Stimulated activated CD4-positive, alpha-beta T cell treated with anti-CD3 and anti-CD28 coated beads, Interleukin-2, amount 100 ng/mL, for 4 hours (primary cell): ENCODE measurements at places on chromosomes 1 and 21.

DNA sequence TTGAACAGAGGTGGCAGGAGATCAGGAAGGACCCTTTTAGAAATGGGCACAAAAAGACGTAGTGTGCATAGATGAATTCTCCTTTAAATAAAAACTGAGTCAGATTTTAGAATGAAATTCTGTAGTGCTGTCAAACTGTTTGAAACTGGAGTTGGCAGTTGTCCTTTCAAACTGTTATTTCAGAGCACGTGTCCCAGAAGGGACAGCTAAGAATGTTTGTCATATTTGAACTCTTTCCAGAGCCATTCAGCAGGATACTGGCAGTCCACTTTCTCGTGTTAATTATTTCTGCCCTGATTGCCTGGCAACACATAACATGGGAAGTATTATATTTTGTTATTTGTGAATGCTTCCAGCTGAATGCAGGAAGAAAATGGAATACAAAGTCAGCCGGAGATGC lies 212.3 kb upstream of the DPYD start:
- no peak for DNase-seq

DNA sequence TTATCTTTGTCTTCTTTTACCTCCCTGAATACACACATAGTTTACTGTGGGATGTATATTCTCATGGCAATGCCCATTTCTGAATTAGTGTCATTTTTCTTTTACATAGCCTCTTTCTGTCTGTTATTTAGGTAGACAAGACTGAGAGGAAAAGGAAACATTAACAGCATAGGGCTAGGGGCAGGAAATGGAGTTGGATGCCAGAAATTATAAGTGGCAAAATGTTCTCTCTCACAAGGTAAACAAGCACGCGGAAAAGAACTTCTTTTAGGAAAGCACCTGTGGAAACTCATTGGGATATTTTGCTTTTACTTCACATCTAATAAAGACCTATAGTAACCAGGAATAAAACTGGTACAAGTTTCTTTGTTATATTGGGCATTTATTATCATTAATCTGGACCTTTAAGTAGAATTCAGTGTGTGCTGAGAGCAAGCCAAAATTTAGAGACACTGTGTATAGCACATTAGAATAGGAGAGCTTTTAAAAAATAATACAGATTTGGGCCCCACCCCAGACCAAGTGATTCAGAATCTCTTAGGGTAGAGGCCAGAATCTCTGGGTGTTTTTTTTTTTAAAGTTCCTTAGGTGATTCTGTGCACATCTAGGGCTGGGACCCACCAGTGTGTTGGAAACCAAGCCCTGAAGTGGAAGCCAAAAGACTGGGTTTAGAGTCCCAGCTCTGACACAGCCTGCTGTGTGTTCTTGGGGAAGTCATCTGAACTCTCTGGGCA lies 32.7 kb downstream of the S100A10 start:
- no peak for DNase-seq

GRCh38 chr1:75345538-75346292 lies 211.5 kb downstream of the LHX8 start:
- no peak for DNase-seq

GRCh38 chr1:2477309-2477708 lies 1.2 kb downstream of the PLCH2 start:
- DNase-seq: no peak

DNA sequence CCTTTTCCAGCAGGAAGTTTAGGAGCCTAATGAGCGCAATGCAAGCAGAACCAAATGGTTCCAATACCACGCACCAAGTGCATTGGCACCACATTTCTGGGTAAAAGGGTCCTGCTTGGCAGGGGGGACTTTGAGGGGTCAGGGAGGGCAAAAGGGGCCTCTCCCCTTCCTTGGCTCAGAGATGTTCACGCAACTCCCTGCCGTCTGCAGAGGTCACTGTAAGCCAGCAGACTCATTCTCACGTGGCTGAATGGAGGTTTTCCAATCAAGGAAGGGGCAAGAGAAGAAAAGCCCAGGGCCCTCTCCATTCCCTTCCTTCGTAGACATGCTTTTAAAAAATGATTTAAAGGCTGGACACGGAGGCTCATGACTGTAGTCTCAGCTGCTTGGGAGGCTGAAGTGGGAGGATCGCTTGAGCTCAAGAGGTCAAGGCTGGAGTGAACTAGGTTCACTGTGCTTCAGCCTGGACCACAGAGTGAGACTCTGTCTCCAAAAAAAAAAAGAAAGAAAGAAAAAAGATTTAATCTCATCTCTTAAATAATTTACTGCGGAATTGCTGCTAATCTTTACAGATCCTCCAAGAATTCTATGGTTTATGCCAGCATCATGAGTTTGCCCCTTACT lies 80.3 kb downstream of the RUNX3 start:
- no peak for DNase-seq

DNA sequence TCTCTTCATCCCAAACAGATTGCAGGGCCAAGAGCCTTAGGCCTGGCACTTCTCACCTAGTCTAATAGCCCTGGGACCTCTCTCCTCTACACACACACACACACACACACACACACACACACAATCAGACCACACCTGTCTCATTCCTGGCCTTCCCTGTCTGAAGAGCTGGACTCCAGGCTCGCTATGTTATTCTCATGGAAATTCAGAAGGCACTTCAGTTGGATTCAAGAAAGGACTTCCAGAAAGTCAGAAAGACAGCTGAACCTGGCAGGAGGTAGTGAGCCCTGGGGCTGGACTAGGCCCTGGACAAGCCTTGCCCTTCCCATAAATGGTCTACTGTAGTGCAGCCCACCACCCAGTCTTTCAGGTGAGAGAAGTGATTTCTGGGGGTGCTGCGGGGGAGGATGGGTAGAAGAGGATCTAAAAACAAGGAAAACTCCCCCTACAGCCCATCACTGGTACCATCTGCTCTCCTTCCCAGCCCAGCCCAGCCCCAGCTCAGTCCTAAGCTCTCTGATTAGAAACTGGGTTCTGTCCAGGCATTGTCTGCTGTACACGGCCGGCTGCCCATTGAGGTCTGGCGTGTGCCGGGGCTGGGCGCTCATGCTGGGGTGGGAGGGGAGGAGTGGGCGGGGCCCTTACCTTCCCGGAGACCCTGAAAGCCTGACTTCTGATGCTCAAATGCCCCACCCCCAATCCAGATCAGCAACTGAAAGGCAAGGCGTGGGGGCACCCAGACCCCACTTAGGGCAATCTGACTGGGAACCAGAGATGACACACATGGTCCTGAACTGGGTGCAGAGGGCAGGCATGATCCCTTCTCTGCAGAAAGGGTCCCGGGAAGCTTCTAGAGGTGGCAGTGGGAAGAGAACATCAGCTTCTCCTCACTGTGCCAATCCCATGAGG lies 2.5 kb downstream of the KIF21B start:
- DNase-seq: no peak

- DNase-seq: no peak
These were observed 626 bp upstream of the HLCS start for GRCh38 chr21:36966821-36967768.

DNA sequence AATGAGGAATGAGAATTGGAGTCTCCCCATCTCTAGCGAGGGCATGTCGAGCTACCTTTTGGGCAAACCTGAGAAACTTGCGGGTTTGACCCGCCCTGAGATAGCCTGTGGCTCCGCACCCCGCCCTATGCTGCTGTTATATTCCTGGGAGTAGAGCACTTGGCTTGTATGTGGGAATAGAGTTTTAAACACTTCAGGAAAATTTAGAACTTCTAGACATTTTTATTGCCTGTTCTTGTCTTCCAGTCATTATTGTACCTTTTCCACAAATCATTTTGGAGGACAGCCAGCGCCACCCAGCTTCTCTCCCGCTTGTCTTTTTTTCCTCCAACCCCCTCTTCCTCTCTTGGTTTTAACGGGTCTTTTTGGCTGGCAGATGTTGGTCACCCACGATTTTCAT lies 738 bp downstream of the GNPAT start:
- no peak for DNase-seq

- DNase-seq: no peak
These were observed 3.0 kb downstream of the FBLIM1 start for GRCh38 chr1:15761366-15762128.

- no peak for DNase-seq
These were observed 61.9 kb upstream of the KRTAP11-1 start for GRCh38 chr21:30943243-30943642.

DNA sequence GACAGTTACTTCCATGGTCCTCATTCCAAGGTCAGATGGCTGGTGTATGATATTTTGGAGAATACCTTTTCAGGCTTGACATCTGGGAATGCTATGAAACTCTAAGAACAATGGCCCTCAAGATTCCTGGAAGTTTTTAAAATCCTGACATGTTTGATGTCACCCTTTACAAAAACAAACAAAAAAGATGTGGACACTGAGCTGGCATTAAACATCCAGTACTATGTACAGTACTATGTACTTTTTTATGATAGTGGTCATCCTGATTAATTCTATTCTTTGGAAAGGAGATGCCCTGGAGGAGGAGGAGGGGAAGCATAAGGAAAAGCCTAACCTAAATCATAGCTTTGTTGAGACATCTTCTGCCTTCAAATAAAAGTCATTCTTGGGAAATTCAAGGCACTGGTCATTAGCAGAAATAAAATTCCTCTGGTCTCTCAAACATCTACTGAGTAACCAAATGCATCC lies 235.4 kb downstream of the HMCN1 start:
- DNase-seq: no peak

GRCh38 chr1:202201971-202202370 lies 8.4 kb downstream of the LGR6 start:
- DNase-seq: no peak

GRCh38 chr1:153389401-153389800 lies 1.5 kb downstream of the S100A8 start:
- DNase-seq: no peak

DNA sequence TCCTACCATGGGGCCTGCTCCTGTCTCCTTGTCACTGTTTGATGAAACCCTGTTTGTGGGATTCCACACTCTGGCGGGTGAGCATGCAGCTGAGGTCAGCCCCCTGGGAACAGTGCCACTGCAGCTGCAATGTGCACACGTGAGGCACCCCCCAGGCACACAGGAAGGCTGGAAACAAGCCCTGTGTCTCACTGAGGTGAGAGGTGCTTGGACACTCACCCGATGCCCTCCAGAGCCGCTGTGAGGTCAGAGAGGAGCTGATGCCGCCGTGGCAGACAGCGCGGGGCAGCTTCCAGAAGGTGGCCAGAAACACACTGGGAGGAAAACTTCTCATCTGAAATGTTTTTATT lies 49.7 kb downstream of the SLX9 start:
- DNase-seq: no peak

DNA sequence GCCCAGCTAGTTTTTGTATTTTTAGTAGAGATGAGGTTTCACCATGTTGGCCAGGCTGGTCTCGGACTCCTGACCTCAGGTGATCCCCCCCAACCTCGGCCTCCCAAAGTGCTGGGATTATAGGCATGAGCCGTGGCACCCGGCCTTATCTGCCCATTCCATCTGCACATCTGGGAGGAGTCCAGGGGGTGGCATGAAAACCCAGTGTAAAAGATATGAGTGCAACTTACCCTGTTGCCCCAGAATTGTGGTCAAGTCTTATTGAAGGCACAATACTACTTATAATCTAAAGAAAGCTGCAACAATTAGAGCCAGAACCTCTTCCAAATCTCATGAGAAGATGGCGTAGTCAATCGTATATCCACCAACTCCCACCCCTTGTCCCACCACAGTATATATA lies 18.4 kb downstream of the CTXND2 start:
- no peak for DNase-seq

DNA sequence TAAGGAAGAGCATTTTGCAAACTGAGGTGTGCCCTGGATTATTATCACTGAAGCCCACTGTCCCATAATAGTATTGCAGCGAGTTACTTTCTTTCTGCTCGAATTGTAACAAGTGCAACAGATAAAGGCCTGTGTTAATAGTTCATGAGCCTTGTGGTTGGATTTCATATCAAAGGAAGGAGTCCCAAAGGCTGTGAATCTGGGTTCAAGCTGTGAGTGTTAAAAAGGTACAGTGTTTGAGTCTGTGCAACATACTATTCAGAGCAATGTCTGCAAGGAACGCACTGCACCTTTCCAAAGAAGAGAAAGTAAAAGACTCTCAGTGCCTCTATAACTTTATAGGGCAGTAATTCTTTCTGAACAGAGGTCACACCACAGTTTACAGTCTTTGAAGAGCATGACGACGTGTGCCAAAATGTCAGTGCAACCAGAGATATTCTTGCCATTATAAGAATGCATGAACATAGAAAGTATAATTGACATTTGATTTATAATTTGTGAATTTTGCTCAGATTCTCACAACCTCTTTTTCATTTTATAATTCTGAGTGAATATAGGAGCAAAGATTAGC lies 79.1 kb downstream of the CDC7 start:
- no peak for DNase-seq

DNA sequence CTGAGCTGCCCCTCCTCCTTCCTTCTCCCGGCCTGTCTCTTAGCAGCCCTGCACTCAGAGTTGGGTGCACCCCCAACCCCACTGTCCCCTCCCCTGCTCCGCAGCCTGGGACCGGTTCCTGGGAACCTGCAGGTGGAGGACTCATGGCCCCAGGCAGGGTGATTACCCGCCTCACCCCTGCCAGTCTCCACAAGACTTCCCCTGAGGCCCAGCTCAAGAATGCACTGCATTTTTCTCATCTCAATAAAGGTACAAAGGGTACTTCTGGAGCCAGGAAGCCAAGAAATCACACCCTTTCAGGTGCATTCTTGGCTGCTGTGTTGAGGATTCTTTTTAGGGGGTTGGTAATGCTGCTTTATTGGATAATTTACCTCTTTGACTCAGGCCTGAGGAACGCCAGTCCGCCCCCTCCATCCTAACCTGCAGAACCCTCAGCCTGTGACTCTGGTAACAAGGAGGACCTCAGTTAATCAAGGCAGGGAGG lies 126.3 kb upstream of the TMPRSS2 start:
- no peak for DNase-seq

DNA sequence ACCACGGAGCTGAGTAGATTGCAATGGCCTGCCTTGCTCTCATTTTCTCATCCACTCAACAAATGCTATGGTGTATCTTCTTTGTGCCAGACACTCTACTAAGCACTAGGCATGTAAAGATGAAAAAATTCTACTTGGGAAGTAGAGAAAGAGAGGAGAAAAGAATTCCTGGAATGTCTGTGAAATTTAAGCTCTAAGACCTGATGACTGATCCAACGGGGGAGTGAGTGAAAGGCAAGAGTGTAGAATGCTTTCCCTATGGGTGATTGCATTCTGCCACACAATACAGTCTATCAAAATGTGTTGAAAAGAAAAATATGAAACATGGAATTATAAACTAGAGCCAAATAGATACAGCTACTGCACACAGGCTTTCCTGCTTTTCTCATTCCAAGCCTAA lies 82.3 kb downstream of the CYYR1 start:
- no peak for DNase-seq

- DNase-seq: no peak
These were observed 106.5 kb downstream of the PLPP3 start for GRCh38 chr1:56472860-56473259.

- no peak for DNase-seq
These were observed 58.1 kb downstream of the PRKCZ start for GRCh38 chr1:2108213-2108876.

DNA sequence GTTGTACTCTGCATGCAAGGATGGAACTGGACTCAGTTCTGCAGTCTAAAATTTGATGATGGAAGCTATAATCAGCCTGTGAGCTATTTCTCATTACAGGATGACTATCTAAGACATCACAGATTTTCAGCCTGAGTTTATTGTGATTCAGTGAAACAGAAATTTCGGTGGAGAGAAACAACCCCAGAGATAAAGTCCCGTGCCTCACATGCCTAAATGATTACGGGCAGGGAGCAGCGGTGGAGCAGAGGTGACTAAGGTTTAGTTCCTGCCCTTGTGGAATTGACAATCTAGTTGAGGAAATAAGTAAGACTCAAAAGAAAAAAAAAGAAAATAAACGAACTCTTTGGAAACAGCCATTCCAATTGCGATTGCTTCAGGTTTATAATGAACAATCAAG lies 96.9 kb downstream of the GRIK3 start:
- no peak for DNase-seq

GRCh38 chr1:168687816-168688215 lies 41.2 kb downstream of the DPT start:
- no peak for DNase-seq
